ENCODE measurements at places on chromosomes 5 and 9.

DNA sequence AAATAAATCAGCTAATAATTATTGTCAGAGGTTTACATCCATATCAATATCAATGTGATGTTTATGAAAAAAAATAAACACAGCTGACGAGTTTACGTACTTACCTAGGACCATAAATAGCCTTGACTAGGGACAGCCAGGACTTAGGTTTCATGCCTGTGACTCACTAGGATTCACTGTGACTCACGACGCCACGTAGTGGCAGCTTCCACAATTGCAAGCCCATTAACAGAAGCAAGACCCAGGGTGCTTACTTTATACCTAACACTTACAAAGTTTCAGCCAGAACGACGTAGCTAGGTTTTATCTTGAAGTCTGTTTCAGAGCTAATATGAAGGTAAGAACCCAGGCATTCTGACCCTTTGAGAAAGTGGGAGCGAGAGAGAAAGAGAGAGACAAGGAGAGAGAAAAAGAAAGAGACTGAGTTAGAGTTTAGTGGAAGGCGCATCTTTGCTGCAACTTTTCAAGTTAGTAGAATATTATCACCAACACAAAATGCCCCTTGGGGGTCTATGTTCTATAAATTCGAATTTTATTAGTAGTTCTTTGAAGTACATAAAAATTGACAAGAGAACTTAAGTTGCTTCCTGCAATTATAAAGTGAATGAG lies 191.2 kb downstream of the GNA14 start:
- DNase-seq: peak; percentile 88

DNA sequence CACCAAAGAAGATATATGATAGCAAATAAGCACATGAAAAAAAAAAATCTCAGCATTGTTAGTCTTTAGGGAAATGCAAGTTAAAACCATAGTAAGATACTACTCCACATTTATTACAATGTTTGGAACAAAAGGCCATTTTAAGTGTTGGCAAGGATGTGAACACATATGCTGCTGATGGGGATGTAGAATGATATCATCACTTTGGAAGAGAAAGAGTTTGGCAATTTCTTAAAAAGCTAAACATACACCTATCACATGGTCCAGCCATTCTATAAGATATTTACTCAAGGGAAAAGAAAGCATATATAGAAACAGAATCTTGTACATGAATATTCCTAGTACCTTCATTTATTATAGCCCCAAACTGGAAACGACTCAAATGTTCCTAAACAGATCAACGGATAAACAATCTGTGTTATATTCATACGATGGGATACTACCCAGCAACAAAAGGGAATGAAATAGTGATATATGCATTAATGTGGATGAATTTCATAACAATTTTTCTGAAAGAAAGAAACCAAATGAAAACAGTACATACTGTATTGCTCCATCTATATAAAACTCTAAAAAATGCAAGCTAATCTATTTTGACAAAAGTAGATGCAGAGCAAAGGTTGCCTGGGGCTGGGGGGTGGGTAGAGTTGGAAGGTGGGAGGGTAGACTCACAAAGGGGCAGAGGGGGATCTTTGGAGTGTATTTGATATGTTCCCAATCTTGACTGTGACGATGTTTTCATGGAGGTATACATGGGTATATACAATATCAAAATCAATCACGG lies 45.7 kb upstream of the SMAD5 start:
- DNase-seq: no peak

DNA sequence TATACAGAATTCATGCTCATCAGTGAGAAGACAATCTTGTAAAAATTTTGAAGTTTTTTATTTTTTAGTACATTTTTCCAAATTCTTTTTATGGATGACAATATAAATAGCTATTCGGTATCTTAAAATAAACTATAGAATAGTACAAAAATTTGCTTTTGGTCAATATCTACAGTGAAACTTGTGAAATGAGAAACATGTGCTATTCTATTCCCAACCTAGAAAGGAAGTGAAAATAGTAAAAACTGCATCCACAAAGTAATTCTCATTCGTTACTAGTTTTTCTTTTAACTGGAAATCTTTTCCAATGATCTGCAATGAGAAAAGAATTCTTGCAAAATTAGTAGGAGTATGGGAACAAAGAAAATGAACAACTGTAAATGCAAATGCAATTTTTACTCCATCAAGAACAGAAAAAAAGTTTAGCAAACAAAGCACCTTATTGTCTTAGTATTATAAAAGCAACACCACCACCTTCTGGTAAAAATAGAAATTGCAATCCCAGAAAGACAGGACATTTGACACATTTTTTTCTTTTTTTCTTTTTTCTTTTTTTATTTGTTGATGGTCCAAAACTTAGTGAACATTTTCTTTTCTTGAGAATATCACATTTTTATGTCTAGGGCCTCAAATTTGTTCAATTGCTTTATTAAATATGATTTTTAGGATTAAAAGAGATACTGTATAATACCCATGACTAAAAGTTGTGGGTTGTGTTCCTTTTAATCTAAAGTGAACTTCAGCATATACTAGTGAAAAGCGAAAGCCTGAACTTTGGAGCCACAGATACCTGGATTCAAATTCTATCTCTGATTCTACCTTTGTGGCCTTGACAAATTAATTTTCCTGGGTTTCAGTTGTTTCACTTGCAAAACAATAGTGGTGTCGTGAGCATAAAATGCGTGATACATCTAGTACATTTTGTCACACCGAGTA lies 72.3 kb downstream of the SLCO4C1 start:
- DNase-seq: peak; percentile 66

GRCh38 chr9:129459547-129460322 lies 161.2 kb downstream of the C9orf50 start:
- DNase-seq: no peak

- DNase-seq: no peak
Measured at GRCh38 chr5:143908959-143909358, 97.0 kb downstream of the HMHB1 start.

GRCh38 chr9:97786341-97786740 lies 66.7 kb upstream of the FOXE1 start:
- DNase-seq: no peak

GRCh38 chr5:56739990-56740389 lies 75.4 kb upstream of the MAP3K1 start:
- no peak for DNase-seq

DNA sequence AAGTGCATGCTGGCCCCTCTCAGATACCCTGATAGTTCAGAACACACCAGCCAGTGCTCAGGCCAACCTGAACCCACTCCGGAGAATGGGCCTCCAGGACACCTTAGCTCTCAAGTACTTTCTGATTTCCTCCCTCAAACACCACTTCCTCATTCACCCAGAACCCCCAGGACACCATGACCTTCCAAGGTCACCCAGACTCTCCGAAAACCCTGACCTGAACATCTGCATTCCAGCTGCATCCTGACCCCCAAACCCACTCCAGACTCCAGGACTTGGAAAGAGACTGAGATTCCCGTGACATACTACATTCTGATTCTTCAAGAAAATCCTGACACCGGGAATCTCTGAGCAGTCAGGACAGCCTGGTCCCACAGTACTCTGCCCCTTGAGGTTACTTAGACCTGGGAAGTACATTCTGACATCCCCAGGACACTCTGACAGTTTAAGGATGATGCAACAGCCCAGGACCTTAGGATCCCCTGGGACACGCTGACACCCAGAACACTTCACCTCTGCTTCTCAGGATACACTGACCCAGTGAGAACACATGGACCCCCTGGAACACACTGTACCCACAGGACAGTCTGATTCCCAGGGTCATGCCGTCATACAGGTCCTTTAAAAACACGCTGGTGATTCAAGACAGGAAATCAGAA lies 747 bp upstream of the PROP1 start:
- no peak for DNase-seq

Measured in thymus (tissue), 14 donors.